K562 (cell line): ENCODE measurements at places on chromosomes 7 and 10. TPM values are rescaled to one million over a fixed set of nuclear protein-coding genes. Genes with fewer than 3 reads are reported as not detected.

BLNK gene
- 0.20 TPM in 1 of 2 replicates, not detected in the other for total RNA-seq

LDB3 gene
- total RNA-seq: not detected in 2 replicates

TMEM248 gene
- total RNA-seq: 107 and 108 TPM in 2 replicates

RBM20 gene
- 4.6 and 5.7 TPM in 2 replicates for total RNA-seq

CADPS2 gene
- total RNA-seq: 0.04 and 0.18 TPM in 2 replicates

TUBAL3 gene
- total RNA-seq: 6.3 and 6.8 TPM in 2 replicates

VOPP1 gene
- 45.8 and 47.0 TPM in 2 replicates for total RNA-seq

PNLIP gene
- 0.69 and 1.1 TPM in 2 replicates for total RNA-seq

MAT1A gene
- total RNA-seq: 0.24 and 0.42 TPM in 2 replicates

PLEKHS1 gene
- not detected in 2 replicates for total RNA-seq

GDF2 gene
- 0.11 and 0.27 TPM in 2 replicates for total RNA-seq

INTS1 gene
- 105 and 119 TPM in 2 replicates for total RNA-seq

COBL gene
- 0.11 and 0.27 TPM in 2 replicates for total RNA-seq

EPO gene
- not detected in 2 replicates for total RNA-seq

LFNG gene
- 0.81 and 0.89 TPM in 2 replicates for total RNA-seq

TRDMT1 gene
- 9.1 and 10.2 TPM in 2 replicates for total RNA-seq

ZSWIM8 gene
- total RNA-seq: 43.4 and 45.6 TPM in 2 replicates

AQP1 gene
- 6.7 and 6.9 TPM in 2 replicates for total RNA-seq

RELN gene
- total RNA-seq: 25.1 and 25.9 TPM in 2 replicates

MYO1G gene
- 0.62 and 0.72 TPM in 2 replicates for total RNA-seq

ABCA13 gene
- 0.64 and 0.69 TPM in 2 replicates for total RNA-seq

GSTO2 gene
- 0.96 and 1.4 TPM in 2 replicates for total RNA-seq

ASAH2 gene
- 7.6 and 11.8 TPM in 2 replicates for total RNA-seq

SEMA3A gene
- 1.4 and 1.5 TPM in 2 replicates for total RNA-seq

CHAT gene
- not detected in 2 replicates for total RNA-seq

MMD2 gene
- total RNA-seq: not detected in 2 replicates
